ENCODE measurements at places on chromosomes 2 and 18.

- DNase-seq = no peak
Measured at GRCh38 chr18:31041271-31042083, 1.1 kb downstream of the DSC3 start.

- no peak for DNase-seq
Measured at GRCh38 chr2:143937723-143938350, 582.1 kb downstream of the ZEB2 start.

DNA sequence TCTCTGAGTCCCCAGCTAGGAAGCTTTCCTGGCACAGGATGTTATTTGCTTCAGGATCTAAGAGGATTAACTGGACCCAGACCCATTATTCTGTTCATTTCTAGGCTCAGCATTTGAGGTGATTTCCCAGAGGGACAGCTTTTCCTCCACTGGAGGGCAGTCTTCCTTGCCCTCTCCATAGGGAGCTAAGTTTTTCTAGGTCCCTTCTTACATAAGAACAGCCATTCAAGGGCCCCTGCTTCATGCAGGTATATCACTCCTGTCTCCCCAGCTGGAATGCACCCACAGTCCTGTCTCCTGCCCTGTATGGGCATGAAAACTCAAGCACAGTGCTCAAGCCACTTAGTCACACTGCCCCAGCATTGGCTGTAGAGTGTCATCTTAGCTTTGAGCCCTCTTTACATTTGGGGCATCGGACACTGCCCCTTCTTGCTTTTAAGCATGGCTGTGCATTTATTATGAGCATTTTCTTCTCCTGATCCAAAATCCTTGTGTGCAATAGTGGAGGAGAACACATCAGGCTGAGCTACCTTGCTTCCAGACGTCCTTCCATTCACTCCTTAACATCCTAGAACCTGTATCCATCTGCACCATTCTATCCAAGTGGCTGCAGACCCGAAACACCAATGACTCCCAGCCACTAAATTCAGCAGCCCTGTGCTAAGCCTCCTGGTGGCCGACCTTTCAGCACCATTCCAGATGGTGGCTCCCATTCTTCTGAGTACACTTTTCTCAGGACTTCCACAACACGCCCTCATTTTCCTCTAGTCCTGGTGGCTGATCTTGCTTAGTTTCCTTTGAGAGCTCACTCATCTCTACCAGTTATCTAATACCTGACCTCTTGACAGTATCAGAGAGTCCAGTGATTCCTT, 80.0 kb downstream of the COPS8 start:
- peak; percentile 52 for DNase-seq

DNA sequence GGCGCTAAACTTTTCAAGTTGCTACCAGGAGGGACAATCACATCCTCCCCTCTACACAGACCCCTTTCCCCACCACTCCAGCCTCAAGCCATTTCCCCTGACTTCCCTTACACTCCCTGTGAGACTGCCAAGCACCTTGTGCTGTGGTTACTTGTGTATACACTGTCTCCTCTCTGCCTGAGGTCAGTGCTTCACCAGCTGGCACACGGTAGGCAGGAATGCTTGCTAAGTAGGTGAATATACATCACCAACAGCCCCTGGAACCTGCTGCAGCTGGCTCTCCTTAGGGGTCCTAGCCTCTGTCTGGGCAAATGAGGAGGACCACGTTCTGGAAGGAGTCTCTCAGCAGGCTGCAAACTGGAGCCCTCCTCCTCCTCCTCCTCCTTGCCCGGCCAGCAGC, 38.3 kb upstream of the ACAA2 start:
- no peak for DNase-seq

DNA sequence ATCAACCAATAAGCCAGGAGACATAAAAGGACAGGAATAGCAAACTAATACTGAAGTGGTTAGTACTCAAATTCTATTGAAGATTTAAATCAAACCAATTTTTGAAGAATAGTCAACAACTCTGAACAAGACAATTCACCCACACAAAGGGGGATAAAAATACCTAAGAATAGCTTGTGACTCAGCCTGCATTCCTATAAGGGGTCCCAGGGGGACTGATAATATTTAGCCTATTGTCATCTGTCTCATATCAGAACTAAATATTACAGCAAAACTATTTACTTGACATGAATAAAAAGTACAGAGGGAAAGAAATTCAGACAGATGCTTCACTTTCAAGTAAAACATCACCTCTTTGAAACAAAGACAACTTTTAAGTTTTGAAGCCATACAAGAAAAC, 7.7 kb downstream of the ITSN2 start:
- no peak for DNase-seq

DNA sequence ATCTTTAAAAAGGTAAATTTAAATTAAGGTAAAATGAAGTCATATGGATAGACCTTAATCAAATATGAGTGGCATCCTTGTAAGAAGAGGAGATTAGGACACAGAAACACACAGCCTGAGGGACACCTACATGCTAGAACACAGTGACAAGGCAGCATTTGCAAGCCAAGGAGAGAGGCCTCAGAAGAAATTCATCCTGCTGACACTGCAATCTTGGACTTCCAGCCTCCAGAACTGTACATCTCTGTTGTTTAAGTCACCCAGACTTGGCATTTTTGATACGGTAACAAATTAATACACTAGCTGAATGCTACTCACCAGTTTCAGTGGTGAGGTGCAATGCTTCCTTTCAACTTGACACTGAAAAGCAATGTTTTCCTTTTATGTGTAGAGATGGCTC, 305.0 kb downstream of the TDRD15 start:
- no peak for DNase-seq

DNA sequence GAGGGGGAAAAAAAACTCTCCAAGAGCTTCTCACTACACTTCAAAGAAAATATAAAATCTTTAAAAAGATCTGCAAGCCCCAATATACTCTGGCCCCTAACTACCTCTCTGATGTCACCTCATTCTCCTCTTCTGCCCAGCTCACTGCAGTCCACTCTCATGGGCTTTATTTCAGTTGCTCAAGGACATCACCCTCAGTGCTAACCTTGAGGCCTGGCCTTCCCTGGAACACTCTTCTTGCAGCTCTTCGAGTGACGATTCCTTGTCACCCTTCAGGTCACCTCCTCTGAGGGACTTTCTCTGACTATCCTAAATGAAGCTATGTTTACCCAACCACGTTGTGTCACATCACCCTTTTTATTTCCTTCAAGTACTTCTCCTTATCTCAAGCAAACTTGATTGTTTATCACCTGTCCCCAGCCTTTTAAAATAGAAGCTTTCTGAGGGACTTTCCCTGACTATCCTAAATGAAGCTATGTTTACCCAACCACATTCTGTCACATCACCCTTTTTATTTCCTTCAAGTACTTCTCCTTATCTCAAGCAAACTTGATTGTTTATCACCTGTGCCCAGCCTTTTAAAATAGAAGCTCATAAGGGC, 10.4 kb downstream of the RTTN start:
- no peak for DNase-seq

- DNase-seq = no peak
Measured at GRCh38 chr18:50711386-50711785, 108.4 kb downstream of the MRO start.

GRCh38 chr18:1425679-1426078, 521.0 kb downstream of the ADCYAP1 start:
- no peak for DNase-seq

DNA sequence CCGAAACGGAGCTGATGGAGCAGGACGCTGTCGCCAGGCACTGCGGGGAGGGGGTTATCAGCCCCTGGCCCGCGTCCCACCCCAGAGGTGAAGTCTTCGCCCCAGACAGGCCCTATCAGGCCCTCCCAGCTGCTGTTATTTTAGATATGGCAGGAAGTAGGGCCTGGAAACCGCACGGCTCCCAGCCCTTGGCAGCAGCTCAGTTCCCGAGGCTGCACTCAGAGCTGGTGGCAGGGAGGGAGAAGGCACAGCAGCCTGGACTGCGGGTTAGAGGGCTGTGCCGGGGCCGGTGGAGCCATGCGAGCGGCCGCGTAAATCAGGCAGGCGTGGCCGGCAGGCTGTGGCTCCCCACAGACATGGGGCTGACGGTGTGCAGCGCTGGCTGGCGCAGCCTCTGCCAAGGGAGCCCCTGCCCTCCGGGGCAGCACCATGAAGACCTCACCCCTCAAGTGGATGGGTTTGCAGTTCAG, 111.4 kb downstream of the NFATC1 start:
- DNase-seq = peak; percentile 17

- no peak for DNase-seq
Measured at GRCh38 chr2:119545754-119546446, 1.7 kb downstream of the CFAP221 start.

GRCh38 chr2:209208211-209208610, 215.6 kb upstream of the MAP2 start:
- peak; percentile 22 for DNase-seq
